ENCODE measurements at places on chromosomes 16 and 17.

- peak; percentile 85 for DNase-seq
Observed at GRCh38 chr17:37047631-37048104, 98.9 kb downstream of the AATF start.

- no peak for DNase-seq
Observed at GRCh38 chr16:47873434-47873833, 282.4 kb downstream of the ABCC12 start.

DNA sequence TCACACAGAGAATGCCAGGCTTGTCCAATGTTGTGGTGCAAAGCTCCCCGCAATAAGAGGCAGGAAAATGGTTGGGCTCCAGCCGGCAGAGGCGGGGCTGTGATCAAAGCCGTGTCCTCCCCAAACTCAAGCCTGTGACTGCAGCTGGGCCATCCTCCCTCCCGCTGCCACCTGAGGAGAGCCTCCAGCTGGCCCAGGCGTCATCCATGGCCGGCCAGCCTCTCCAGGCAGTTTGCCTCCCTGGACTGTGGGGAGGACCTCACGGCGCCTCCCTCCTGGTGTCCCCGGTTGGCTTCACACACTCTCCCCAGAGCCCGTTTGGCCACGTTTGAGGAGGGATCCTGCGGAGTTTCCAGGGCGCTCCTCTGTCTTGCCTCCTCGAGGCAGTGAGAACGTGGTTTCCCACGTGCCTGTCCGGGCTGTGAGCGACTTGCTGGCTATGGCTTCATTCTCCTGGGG lies 134.1 kb downstream of the IRF8 start:
- no peak for DNase-seq

GRCh38 chr17:29962656-29963055 lies 21.2 kb downstream of the EFCAB5 start:
- DNase-seq = no peak

DNA sequence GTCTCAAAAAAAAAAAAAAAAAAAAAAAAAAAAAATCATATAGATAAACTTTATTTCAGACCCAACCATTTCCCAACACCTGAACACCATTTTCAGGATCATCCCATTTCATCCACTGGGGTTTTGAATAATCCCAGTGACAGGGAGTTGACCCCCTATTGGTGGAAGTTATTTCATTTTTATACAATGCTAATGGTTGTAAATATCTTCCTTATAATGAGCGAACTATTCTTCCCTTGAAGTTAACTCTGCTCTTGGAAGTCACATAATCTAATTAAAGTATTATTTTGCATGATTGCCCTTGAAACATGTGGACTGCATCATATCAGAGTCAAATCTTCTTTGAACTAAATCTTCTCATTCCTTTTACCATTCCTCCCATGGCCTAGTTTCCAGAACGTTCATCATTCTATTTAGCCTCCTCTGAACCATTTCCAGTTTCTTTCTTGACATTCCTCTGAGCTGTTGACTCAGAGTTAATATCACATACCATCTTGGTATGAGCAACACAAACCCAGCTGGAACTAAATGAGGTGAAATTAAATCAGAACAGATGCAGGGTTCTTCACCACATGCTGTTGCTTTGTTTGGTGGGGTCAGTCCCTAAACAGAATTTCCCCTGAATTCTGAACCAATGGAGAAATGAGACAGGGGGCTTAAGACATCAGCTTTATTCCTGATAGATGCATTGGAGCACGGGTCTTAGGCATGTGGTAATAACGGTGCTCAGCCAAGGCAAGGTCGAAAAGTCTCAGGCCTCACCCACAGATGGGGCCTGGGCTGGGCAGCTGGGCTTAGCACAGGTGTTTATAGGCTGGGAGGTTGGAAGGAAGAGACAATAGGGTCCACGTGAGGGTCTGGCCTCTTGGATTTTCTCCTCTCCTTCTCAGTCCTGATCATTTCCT lies 8.9 kb downstream of the HSD17B2 start:
- peak; percentile 87 for DNase-seq
